ENCODE measurements at places on chromosomes 12 and 14.
A peak's percentile ranks its signal among the peaks of the same experiment; 100 is the strongest.

- DNase-seq, result no peak
These were observed 15.9 kb downstream of the HEBP1 start for GRCh38 chr12:12984149-12984548.

DNA sequence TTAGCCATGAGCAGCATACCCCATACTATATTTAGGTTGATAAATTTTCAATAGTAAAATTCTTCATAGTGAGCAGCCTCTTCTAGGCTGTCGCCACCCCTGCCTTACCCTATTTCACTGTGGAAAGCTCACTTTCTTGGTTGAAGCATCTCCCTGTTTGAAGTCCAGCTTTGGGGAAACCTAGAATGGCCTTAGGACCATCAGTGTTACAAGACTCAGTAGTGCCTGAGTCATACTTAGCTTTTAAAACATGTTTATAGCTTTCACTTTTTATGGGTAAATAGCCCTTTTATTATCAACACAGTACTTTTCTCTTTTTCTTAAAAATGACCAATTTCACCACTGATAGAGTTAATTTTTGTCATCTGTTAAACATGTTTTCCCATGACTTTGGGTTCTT lies 37.1 kb downstream of the FUT8 start:
- no peak for DNase-seq

GRCh38 chr12:132078190-132078589 lies 65.9 kb downstream of the DDX51 start:
- DNase-seq, result peak; percentile 78

DNA sequence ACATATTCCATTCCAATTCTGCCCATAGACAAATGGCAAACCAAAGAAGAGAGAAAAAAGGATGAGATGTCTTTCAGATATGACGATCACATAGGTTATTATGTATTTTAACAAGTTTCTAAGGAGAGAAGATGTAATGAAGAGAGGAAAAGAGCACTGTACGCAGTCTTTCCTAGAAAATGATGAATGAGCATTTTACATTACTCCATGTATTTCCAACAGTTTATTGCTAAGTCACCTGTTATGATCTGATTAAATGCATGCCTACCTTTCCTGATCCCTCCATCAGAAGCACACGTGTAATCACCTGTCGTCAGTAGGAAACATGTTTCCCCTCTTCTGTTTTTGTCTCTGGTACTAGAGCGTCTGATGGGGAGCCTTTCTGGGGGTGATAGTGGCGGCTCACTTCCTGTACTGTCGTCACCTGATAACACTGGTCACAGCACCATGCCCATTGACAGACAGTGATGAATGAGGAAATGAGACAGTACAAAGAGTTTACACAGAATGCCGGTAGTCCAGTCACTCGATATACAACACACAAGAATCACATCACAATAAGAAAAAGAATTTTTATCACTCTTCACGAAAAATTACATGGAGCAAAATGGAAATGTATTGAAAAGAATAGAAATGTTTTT lies 161.6 kb downstream of the KCNC2 start:
- no peak for DNase-seq

DNA sequence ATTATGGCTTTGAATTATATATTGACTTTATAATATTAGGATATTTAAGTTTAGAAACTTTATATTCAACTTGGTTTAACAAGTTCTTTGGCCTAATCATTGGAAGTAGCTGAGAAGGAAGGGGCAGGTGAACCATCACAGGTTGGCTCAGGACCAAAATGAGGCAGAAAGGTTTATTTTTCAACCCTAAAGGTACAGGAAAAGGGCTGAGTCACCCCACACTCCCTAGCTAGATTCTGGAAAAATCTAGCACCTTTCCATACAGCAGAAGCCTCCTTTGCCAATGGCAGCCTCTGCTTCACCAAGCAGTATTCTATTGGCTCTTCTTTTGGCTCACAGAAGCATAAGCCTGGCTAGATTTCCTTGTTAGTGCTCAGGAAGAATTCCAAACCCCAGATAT lies 19.3 kb upstream of the MED6 start:
- DNase-seq, result no peak

GRCh38 chr14:55201219-55202101 lies 10.1 kb upstream of the DLGAP5 start:
- DNase-seq, result no peak

- no peak for DNase-seq
These were observed 106.0 kb downstream of the TXNDC16 start for GRCh38 chr14:52446355-52446754.

- no peak for DNase-seq
These were observed 190.0 kb downstream of the EMP1 start for GRCh38 chr12:13386323-13387039.

DNA sequence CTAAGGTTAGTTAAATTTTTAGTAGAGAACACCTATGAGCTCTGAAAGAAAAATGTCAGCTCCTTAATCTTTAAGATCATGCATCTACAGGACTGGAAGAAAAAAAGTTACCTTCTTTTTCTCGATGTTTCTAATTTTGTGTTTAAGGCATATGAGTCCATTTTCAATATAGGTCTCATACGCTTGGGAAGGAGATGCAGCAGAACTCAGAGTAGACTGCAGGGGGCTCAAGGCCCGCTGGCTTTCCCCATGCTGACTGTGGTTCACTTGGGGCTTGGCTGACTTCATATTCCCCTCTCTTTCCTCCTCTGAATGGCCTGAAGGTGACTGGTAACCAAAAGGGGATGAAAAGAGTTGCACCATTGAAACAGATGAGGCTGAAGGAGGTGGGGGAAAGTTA lies 1.5 kb downstream of the CAPRIN2 start:
- peak; percentile 67 for DNase-seq

DNA sequence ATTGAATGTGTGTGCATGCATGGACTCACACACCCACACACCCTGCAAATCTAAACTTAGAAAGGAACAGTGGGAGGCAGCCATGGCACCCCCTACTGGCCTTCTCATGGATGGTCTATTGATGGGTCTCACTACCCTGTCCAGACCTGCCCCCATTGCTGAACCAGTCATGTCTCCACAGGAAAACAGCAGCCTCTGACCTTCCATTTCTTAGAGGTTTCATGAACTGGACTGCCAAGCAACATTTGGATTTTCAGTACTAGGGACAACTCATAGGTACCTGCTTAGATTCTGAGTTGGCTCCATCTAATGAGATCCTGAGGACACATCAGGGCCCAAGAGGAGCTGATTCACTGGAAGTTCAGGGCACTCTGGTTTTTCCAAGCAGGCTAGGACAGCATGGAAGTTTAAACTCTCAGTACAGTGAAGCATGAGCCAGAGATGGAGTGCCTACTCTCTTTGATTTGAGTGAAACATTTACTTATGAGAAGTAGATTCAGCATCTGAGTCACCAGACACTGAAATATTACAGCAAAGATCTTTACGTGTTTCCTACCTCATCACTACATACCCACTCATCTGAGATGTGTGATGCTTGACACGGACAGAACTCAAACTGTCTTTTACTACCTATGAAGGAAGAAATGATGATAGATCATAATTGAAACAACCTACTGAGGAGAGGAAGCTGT lies 98.9 kb upstream of the PLEKHG7 start:
- no peak for DNase-seq

GRCh38 chr12:92439420-92439805 lies 263.4 kb upstream of the PLEKHG7 start:
- DNase-seq, result peak; percentile 72

DNA sequence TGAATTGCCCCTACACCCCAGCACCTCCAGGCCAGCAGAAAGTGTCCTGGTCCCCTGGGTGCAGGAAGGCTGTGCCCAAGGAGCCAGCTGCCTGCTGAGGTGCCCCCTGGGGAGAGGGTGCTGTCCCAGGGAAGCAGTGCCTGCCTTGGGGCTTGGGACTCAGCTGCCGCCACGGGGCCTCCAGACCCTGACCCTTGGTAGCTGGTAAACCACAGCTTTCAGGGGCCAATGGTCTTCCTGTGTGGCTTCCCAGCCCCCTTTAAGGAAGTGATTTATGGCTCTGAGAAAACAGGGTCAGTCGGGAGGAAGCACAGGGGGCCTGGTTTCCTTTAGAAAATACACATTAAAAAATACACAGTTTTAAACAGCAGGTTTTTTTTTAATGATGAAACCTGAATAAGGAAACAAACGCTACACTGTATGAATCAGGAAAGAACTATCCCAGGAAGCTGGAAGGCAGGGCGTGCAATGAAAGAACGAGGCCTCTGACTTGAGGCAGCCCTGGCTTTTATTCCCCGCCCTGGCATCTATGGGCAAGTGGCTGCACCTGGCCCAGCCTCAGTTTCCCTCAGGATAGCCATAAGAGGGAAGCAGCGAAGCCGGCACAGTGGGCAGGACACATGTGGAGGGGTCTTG lies 40.6 kb upstream of the EML1 start:
- peak; percentile 88 for DNase-seq

- no peak for DNase-seq
These were observed 180.4 kb upstream of the DIO3 start for GRCh38 chr14:101380940-101381339.

- peak; percentile 96 for DNase-seq
These were observed 21.8 kb downstream of the MDM1 start for GRCh38 chr12:68310370-68310769.

GRCh38 chr12:114194066-114194465 lies 211.9 kb downstream of the TBX5 start:
- no peak for DNase-seq

GRCh38 chr12:100669922-100670321 lies 96.4 kb downstream of the GAS2L3 start:
- no peak for DNase-seq

DNA sequence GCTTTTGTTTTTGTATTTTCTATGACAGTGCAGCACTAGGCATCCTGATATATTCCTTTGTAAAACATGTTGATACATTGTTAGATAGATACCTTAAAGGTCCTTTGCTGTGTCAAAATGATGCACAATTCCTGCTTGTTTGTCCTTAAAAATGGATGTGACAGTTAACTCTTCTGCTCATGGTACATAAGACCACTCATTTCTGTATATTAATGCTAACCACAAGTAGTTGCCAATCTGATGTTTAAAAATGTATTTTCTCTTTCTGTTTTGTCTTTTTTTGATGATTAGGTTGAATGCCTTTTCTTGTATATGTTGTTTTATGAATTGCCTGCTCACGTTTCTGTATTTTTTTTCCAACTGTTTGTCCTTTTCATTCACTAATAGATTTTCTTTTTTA lies 35.1 kb downstream of the ATF7IP start:
- DNase-seq, result no peak

DNA sequence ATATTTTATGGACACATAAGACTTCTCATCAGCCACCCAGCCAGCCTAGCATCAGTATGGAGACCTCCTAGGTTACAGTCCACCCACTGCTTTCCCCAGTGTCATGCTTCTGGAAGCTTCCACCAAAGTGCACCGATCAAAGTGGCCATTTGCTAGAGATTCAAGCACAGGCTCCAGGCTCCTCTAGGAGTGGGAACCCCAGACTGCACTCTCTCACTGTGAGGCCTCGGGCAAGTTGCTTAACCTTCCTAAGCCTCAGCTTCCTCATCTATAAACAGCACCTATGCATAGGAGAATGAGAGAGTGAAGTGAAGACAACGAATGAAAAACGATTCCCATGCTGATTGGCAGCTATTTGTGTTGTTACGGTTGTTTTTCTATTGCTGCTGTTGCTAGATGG lies 94.4 kb downstream of the DICER1 start:
- no peak for DNase-seq

DNA sequence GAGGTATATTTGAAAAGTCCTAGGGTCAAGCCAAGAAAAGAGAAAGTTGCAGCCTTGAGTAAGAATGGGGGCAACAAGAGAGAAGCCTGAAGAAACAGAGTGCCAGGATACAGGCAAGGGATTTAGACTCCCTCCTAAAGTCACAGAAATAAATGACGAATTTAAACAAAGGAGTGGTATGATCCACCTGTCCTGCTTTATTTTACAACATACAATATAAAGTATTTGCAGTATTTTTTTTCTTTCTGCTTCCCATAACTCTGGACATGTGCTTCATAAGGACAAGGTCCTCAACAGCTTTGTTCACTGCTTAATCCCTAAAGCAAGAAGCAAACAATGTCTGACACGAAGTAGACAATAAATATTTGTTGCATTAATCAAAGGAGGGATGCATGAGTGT lies 57.4 kb downstream of the IFNG start:
- DNase-seq, result no peak

DNA sequence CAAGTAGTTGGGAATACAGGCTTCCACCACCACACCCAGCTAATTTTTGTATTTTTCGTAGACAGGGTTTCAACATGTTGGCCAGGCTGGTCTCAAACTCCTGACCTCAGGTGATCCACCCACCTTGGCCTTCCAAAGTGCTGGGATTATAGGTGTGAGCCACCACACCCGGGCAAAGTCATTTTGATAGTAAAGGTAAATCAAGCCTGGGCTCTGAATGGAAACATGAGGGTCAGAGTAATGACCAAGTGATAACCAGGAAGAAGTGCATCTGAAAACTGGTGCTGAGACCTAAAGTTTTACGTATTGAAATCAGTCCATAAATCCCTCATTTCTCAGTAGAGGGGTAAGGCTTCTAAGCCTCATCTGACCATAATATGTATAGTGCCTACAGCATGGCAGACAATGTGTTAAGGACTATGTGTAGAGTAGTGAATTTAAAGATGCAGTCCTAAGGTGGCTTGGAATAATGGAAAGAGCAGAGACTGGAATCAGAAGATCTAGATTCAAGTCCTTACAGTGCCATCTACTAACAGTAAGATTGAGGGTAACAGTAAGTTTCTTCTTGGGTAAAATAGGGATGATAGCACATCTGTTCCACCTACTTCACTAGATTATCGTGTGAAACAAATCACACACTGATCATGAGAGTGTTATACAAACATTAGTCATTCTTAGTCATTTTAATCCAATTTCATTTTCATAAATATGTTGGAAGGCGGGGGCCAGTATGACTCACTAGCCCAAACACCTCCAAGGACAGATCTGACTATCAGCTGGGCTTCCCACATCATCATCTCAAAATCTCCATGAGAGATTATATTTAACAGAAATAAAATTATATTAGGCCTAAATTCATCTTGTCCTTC lies 11.2 kb downstream of the MAP4K5 start:
- DNase-seq, result peak; percentile 94

DNA sequence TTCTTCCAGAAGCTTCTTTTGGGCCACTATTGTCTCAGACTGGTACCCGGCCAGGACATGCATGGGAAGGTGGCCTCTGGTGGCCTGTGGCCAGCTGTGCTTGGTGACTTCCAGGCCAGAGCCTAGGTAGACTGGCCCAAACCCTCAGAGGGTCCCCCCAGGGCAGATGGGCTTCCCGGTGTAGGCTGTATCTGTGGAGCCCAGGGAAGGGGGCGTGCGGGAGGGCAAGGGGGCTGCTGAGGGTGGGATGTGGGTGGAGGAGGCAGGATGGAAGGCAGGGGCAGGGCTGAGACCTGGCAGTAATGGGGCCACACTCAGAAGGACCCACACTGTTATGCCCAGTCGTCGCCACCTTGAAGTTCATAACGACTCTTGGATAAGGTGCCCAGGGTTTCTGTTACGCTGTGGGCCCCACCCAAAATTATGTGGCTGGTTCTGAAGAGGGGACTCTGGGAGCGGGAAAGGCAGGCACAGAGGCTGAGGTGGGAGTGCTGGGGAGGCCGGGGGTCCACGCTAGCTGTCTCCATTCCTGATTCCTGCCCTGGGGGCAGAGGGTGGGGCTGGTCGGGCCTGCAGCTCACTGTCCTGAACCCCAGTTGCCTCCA lies 52.1 kb downstream of the KIF26A start:
- no peak for DNase-seq

Data from fibroblast of skin of back (primary cell).